IPS DF 19.7 (cell line): ENCODE measurements at places on chromosomes 5 and 9.

DNA sequence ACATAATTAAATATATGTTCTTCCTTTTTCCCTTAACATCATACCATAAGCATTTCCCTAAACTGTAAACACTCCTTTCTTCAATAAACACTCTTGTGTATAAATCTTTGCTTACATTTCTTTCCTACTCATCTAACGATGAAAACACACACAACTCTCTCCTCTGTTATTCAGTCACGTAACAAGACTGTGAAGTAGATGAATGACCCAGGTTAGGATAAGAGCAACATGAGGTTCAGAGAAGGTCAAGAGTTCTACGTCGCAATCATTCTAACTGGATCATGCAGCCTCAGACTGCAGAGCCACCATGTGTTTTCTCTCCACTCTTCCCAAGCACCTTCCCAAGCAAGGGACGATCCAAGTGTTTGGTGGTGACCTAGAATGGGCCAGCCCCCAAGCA lies 70.5 kb upstream of the SPTLC1 start:
- no peak for DNase-seq

- no peak for DNase-seq
Measured at GRCh38 chr5:116942622-116943021, 368.0 kb upstream of the SEMA6A start.

- DNase-seq: no peak
Measured at GRCh38 chr5:14809369-14810155, 62.0 kb downstream of the ANKH start.

- no peak for DNase-seq
Measured at GRCh38 chr5:14782591-14782990, 89.0 kb downstream of the ANKH start.

DNA sequence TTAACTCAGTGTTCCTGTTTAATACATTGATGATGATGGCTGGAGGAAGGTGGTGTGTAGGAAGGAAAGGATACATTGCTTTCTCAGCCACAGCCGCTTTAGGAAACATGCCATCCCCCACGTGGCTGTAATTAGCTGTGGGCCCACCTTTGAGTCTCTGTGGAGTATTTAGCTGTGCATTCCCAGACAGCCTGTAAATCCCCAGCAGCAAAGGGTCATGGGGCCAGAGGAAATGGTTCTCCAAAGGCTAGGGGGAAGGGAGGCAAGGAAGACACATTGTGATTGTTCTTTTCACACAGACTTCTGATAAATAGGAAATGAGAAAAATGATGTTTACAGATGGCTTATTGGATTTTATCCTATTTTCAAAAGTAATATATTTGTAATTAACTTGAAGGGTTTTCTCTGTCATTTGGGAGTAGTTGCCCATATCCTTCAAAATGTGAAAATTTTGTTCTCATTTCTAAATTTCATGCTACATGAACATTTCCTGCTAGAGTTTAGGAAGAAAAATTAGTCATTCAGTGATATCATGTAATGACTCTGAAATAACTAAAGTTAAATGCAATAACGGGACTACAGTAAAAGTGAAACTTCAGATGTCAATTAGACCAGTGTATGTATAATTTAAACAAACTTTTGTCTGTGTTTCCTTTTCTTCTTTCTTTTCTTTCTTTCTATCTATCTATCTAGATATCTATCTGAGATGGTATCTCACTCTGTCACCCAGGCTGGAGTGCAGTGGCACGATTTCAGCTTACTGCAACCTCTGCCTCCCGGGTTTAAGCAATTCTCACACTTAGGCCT lies 24.3 kb upstream of the F2R start:
- DNase-seq: no peak

- DNase-seq: no peak
Measured at GRCh38 chr9:132187121-132187620, 25.3 kb downstream of the NTNG2 start.

DNA sequence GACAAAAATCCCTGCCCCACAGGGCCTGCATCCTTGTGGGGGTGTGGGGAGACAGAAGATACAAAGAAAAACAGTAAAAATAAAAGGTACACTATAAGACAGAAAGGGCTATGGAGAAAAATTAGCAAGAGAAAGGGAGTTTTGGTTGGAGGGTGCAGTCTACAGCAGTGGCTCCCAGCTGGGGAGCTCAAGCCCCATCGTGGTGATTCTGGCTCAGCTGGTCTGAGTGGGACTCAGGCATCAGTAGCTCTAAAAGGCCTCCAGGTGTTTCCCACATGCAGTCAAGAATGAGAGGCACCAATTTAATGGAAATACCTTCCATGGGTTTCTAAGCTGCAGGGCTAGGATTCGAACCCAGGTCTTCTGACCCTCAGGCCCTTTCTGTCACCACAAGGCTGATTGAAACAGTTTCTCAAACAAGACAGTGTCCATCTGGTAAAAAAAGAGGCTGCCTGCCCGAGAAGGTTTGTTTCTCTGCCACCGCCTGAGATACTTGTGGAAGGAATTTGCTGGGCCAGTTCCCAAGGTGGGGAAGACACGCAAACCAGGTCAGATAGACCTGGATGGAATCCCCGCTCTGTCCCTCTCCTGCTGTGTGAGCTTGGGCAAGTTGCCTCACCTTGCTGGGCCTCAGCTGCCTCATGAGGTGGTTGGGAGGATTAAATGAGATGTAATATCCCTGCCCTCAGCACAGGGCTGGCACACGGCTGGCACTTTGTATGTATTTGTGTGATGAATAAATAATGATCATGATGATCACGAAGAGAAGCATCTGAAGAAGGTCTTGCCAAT lies 43.1 kb downstream of the COL27A1 start:
- no peak for DNase-seq

- DNase-seq: no peak
Measured at GRCh38 chr5:172623313-172623980, 17.6 kb upstream of the NEURL1B start.

DNA sequence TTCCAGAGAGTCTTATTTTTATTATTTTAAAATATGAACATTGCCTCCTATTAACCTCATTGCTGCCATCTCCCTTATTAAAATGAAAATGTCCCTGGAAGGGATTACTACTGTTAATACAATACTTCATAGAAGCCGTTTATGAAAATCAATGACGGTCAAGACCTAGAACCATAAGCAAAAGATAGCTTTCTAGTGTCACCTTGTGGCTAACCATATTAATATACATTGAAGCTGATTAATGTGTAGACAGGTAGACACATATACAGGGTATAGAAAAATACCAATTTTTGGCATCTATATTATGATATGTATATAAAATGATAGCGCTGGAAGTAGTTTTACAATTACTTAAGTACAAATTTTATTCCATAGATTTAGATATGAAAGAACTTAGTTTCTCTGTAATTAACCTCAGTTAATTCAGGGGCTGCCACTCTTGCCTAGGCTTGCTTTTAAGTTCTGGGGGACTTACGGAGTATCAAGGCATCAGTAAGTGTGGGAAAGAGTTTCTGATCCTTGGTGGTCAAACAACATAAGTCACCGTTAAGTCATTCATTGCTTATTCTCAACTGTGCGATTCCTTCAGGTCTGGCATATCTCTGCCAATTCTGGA lies 2.5 kb upstream of the YTHDC2 start:
- no peak for DNase-seq

DNA sequence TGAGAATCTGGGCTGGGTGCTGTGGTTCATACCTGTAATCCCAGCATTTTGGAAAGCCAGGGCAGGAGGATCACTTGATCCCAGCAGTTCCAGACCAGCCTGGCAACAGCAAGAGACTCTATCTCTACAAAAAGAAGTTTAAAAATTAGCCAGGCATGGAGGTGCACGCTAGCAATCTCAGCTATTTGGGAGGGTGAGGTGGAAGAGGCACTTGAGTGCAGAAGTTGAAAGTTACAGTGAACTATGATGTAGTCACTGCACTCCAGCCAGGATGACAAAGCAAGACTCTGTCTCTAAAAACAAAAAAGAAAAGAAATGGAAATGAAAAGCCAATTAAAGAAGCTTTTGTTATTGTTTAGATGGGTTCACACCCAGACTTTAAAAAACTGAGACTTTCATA lies 131.6 kb upstream of the RASA1 start:
- DNase-seq: no peak

DNA sequence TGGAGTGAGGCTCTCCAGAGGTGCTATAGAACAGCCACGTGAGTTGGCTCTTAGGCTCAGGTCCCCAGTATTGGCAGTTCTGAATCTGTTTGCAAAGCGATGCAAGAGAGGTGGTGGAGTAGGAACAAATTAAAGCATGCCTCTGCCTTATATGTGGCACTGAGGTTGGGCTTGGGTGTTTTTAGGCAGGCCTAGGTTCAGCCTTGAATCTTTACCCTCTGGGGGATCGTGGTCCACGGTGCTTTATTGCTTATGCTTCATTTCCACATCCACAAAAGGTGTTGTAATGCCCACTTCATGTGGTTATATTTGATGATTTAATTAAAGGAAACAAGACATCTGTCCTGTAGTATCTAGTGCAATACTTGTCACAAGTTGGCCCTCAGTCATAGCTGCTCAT lies 56.2 kb downstream of the CD180 start:
- DNase-seq: no peak

- DNase-seq: no peak
Measured at GRCh38 chr9:119677811-119678505, 308.7 kb upstream of the BRINP1 start.

GRCh38 chr9:20236676-20237075 lies 385.6 kb downstream of the MLLT3 start:
- DNase-seq: no peak

DNA sequence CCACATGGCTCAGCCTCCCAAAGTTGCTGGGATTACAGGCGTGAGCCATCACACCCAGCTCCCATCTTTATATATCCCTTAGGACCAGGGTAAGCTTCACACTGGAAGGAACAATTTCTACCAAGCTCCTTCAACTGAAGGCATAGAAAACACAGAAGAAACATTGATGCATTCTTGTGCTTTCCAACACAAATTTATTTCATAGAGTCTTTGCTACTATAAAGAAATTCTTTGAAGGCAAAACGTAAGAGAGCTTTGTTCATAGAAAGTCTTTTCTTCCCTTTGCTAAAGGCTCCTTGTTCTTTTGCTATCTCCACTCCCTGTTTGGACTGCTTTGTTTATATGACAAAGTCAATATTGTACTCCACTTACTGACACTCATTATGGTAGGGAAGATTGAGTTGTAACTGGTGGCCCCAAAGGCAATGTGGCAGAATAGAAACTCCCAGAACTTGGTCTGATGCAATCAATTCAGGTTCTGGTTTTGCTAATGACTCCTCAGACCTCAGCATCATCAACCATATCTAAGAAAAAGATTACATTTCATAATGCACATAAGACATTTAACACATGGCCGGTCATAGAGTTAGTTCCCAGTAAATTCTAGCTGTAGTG lies 97.4 kb upstream of the CLINT1 start:
- DNase-seq: no peak

DNA sequence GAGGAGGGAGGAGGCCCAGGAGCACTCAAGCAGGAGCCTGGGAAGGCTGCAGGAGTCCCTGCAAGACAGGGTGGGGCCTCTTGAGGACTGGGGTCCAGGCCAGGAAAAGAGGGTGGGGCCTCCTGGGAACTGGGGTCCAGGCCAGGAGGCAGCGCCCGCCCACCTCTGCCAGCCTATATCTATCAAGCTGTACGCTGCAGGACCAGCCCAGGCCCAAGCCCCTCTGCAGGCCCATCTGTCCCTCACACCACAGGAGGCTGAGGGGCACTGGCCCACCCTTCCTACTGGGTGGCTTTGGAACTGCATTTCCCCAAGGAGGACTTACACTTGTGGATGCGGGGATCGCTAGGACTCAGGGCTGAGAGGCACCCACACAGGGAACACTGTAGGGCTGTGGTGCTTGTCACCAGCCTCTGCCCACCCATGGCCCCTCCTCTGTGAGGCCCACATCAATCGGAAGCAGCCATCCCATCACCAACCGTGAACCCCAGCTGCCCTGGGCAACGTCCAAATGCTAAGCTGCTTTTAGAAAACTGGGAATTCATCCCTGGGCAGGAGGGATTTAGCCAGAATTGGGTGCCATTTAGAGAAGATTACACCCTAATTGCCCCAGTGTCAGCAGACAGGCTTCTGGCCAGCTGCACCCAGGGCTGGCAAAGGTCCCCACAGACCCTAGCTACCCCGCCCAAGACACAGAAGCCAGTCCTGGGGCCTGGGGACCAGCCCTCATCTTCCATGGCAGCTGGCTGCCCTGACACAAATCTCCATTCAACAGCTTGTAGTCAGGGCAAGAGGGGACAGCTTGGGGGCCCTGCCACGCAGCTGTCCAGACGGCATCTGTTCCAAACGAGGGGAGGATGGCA lies 15.3 kb downstream of the BICD2 start:
- DNase-seq: no peak

DNA sequence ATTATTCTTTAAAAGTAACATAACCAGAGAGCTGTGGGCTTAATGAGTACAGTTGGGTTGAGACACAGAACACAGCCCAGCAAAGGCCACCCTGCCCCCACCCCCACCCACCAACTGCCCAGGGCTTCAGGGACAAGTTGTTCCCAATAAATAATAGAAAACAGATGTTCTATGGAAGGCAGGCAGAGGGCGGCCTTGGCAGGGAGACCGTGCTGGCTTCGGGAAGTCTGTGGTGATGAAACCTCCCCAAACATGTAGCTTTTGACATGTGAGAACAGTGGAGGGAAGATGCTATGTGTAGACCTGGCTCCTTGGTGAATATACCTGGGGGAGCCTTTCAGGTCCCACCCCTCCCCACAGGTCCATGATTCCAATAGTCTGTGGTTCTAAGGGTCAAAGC lies 10.0 kb downstream of the TRAF1 start:
- no peak for DNase-seq
